ENCODE measurements at places on chromosomes 4 and X. TPM values are rescaled to one million over a fixed set of nuclear protein-coding genes. Genes with fewer than 3 reads are reported as not detected.

GRCh38 chr4:75344915-75345314 lies 169.3 kb downstream of the RCHY1 start:
- DNase-seq, result peak; percentile 89

C4orf54 gene
- 0.08 TPM for total RNA-seq

MED28 gene
- total RNA-seq, result 11.4 TPM

DNA sequence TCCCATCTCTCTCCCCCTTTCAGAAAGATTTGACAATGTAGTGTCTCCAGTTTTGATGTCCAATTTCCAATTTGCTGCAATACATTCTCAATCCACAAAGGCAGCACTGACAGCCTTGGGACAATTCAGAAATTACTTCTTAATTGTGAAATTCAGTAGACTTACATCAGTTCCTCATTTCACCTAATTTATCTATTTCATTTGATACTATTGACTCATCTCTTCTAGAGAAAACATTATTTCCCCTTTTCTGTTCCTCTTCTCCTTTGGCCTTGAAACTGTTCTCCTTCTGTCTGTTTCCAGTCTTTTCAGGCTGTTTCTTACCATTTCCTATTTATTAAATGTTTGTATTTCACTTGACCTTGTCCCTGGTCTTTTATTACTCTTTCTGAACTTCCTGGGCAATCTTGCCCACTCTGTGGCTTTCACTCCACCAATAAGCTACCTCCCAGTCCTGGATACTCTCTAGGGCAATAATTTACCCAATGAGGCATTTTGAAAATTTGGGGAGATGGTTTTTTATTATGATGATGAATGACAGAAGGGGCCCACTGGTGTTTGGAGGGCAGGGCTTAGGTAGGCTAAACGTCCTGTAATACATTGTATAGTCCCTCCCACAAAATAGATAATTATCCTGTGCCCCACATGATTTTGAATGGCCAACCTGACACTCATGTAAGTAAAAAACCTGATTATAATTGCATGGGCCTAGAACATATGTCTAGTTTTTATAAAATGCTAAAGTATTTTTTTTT lies 498.0 kb upstream of the BOD1L1 start:
- DNase-seq, result no peak

RAB41 gene
- not detected for total RNA-seq

- no peak for DNase-seq
Observed at GRCh38 chr4:167787231-167787630, 305.1 kb upstream of the ANXA10 start.

DNA sequence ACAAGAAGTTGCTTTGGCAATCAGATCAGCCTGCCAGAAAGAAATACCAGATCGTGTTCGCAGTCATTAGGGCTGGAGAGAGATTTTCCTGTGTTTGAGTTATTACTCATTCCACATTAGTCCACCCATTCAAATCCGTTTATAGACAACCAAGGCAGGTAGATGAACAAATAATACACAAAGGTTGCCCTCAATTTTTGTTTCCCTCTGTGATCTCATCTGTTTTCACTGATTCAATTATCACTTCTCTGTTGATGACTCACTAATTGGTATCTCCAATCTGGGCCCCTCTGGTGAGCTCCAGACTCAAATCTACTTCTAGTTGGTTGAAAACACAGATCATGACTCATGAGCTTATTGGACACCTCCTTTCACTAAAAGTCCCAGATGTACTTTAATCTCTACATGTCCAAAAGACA lies 54.5 kb downstream of the CHM start:
- peak; percentile 57 for DNase-seq

DNA sequence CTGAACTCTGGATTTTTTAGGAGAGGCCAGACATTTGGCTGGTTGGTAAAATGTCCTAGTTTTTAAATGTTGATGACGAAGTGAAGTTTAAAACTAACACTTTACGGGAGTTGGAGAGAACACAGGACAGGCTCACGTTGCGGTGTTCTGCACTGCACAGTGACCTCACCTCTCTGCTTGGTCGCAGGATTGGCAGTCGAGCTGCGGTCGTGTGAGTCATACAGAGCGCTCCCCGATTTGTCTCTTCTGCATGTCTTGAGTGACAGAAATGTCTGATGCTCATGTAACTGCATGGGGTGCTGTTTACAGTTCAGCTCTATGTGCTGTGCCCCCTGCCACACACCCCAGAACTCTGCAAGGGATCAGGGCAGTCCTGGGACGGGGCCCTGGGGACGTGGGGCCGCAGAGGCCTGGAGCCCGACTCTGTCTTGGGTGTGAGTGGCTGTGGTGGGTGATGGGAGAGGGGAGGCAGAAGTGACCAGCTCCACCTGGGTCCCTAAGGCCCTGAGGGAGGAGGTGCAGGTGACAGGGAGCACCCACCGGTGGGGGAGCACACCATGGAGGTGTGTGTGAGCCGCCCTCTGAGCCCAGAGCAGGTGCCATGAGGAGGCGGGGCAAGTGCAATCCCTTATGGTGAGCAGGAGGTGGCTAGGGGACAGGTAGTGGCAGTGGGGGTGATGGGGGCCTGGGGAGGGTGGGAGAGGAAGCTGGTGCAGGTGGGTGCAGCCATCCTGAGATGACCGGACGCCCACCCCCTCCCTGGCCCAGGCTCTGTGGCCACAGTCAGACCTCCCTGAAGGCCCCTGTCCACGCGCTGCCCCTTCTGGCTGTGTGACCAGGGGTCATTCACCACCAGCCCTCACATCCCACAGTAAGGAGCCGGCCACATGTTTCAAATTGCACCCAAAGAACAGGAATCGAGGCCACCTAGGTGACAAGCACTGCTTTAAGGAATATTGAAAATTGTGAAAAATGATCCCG lies 77.9 kb upstream of the ADRA2C start:
- no peak for DNase-seq

DNA sequence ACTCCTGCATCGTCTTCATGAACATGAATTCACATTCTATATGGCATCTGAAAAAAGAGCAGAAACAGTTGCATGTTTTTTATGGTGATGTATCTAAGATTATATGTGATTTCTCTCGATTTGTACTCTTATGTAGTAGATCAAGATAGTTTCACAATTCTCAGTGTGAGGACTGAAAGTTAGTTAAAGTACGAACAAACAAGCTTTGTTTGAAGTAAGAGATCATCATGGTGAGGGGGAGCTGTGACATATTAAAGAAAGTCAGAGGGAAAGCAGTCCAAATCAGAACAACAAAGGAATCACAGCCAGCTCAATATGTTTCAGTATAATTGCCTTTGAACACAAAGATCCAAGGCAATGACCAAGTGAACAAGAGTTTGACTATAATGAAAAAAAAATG lies 1140.6 kb downstream of the SH3BGRL start:
- DNase-seq, result no peak

PAPSS1 gene
- 62.0 TPM for total RNA-seq

GRCh38 chr4:89482251-89482650 lies 174.7 kb upstream of the GPRIN3 start:
- DNase-seq, result peak; percentile 48

LAP3 gene
- 306 TPM for total RNA-seq

- DNase-seq, result no peak
Observed at GRCh38 chr4:88411491-88412096, 32.9 kb downstream of the HERC6 start.

GRCh38 chr4:256492-256891 lies 48.8 kb downstream of the ZNF732 start:
- no peak for DNase-seq

- no peak for DNase-seq
Observed at GRCh38 chrX:119899125-119899524, 3.4 kb downstream of the AKAP14 start.

RHOH gene
- not detected for total RNA-seq

DNA sequence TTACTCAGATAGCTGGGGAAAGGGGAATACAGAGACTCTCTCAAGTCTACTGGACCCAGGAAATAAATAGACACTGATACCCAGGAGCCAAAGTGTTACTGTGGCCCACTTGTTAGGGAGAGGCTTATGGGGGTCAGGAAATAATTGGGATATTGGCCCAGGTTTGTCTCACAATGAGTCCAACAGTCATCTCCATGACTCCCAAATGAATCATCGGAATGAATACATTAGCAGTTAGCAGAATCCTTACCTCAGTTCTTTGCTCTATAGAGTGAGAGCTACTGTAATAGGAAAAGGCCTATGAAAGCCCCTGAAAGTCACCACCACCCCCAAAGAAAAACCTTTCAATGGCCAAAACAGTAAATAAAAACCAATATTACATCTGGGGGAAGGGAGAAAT lies 42.4 kb upstream of the ARHGEF6 start:
- peak; percentile 18 for DNase-seq

UGT2B11 gene
- total RNA-seq, result not detected

Measured in fibroblast of the aortic adventitia (primary cell).